Activated CD4-positive, CD25-positive, alpha-beta regulatory T cell treated with anti-CD3 and anti-CD28 coated beads, Interleukin-2, amount 50 U/mL, for 72 hours (primary cell): ENCODE measurements at places on chromosomes 5 and 9.

DNA sequence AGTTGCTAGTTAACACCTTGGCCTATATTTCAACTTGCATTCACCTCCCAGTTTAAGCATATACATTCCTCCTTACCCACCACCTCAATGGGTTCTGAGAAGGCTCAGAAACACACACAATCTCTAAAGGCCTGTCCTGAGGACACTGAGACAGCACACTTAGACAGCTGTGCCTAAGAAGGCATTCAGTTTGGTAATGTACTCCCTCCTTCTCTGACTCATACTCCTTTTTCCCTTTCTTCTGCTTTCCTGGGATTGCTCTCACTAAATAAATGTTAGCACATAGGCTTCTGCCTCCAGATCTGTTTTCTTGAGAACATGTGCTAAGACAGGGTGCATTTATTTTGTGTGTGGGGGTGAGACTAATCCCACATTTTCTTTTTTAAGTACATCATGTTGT, 456.8 kb upstream of the CDH6 start:
- DNase-seq = no peak

- no peak for DNase-seq
Observed at GRCh38 chr9:101465326-101465915, 29.8 kb upstream of the ALDOB start.

DNA sequence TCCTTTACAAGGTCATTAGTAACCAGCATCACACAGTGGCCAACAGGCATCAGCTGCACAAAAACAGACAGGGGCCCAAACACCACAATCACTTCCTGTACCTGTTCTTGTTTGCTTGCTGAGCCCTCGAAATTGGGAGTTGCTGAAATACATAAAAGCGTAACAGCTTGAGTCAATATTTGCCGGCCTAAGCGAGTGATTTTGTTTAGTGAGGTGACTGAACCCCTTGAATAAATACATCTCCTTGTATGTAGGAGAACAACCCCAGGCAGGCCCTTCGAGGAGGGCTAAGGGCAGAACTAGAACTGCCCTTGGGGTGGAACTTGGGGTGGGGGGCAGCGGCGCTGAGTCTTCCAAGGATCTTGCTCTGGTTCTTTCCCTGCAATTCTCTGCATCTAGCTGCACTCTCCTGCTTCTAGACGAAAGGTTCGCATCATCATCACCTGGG, 502.5 kb downstream of the RASEF start:
- DNase-seq = no peak

DNA sequence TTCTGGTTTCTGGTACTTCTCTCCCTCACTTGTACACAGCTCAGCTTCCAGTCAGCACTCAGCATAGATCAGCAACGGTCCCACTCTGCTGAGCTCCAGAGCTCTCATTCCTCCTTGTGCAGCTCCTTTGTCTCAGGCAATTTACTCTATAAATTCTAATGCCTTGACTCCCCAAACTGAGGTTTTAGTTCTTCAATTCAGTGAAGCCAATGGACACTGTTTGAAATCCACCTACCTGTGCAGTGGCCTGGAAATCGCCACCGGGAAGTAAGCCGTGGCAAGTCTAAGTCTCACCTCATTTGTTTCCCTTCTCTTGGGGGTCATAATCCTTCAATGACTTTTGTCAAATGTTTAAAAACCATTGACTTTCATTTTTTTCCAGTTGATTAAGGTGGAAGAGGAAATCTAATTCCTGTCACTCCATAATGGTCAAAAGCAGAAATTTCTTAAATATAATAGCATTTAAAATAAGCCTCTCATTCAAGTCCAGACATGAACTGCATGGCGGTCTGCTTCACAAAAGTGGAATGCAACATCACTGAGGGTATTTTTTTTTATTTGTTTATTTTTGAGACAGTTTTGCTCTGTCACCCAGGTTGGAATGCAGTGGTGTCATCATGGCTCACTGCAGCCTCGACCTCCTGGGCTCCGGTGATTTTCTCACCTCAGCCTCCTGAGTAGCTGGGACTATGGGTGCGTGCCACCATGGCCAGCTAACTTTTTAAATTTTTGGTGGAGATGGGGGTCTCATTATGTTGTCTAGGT, 79.6 kb downstream of the C7 start:
- DNase-seq = no peak

DNA sequence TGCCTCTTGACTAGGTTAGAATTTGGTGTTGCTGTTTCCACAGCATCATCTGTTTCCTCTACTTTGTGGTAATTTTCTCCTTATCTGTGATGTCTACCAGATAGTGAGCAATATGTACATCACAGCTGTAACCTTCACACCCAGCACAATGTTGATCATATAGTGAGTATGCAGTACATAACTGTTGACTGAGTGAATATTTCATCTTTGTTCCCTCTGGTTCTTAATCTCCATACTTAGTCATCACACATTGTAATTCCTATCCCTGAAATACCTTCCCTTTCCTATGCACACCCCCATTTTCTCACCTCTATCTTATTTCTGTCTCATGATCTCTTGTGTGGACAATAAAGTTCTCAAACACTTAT, 115.9 kb downstream of the KIF4B start:
- no peak for DNase-seq

GRCh38 chr5:131363811-131364506, 100.1 kb downstream of the CDC42SE2 start:
- DNase-seq = no peak
